ENCODE measurements at places on chromosomes 3 and 15. TPM values are rescaled to one million over a fixed set of nuclear protein-coding genes. Genes with fewer than 3 reads are reported as not detected.

DNA sequence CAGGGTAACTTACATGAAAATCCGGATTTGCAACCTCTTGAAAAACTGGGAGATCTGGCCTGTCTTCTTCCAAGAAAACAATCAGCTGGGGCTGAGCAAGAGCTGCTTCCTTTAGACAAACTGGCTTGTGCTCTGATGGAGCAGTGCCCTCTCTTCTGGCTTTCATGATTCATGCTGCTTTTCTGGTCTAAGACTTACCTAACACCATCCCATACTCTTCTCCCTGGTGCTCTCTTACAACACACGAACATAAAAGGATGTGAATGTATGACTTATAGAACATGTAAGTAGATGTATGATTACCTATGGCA lies 9.9 kb downstream of the TJP1 start:
- peak; percentile 69 for DNase-seq

Gene SPINK8
- total RNA-seq: not detected

Gene SLC6A1
- total RNA-seq: not detected

DNA sequence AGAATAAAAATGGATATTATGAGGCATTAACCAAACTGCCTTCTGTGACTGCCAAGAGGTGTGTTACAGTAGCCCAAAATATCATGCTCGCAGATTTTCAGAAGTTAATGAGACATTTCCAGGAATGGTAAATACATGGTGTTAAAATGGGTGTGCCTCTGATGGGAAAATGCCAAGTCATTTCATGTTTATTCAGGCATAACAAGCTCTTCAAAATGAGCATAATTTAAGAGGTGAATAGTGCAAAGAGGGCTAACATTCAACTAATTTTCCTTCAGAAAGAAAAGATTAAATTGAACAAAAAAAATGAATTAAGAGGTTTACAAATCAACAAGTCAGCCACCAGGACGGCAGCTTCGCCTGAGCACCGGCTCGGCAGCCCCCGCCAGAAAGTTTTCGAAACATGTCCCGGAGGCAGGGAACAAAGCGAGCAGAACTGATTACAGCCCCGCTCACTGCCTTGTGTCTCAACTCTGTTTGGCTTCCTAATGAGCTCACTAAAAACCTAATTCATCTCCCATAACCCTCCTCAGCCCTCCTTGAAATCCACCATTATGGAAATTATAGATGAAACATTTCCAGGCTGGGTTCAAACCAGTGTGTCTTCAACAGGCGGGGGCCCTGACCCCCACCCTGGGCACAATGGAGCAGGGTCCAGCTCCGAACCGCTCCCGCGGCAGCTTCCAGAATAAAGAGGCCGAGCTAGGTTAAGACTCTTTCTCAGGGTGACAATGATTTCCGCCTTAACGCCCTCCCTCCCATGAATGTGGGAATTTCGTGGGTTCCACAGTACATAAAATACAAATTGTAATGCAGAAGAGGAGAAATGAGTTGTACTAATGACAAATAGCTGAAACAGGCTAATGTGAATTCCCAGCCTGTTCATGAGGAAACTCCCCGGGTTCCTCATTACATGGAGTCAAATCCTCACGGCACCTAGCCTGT lies 43.9 kb downstream of the MEIS2 start:
- DNase-seq: no peak
